ENCODE measurements at places on chromosomes 1 and 21. TPM values are rescaled to one million over a fixed set of nuclear protein-coding genes. Genes with fewer than 3 reads are reported as not detected.

DNA sequence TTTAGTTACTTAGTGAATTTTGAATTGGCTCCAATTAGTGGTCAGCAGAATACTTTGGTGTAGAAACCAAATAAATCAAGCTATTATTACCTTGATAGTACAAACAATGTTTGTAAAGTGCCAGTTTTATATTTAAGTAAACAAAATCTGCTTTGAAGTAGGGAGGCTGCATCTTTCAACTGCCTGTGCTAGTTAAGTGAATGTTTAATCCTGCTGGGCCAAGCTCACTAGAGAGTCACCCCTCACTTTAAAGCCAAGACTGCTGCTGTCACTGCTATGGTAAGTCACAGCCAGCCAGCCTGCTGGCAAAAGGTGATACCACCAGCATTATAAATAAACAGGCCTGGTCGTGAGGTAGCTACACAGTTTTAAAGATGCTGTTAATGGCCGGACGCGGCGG lies 10.3 kb upstream of the CFAP126 start:
- no peak for DNase-seq

DNA sequence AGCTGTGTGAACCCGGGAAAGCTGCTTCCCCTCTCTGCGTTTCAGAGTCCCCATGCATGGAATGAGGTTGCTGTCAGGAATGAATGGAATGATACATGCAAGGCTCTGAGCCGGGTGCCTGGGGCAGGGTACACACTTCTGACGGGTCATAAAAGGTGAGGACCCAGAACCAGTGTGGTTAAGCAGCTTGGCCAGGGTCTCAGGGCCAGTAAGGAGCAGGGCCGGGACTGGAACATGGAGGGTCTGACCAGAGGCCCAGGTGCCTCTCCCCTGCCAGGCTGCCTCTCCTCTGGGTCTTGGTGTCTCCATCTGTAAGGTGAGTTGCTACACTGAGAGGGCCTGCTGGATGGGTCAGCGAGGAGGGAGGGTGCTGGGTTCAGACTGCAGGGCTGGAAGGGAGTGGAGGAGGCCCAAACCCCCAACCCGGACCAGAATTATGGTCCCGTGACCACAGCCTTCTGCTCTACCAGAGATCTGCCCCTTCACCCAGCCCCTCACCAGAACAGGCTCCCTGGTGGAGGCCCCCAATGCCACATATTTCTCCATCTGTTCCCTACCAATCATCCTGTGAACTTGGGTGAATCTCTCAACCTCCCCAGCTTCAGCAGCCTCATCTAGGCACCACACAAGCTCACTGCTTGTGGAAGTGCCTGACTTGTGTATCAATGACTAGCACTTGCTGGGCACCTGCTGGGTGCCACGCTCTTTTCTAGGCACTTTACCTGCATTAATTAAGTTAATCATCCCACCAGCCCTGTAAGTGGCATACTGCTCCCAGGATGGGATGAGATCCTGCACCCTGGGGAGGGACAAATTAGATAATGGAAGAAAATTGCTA lies 16.2 kb upstream of the LRP8 start:
- DNase-seq: peak; percentile 32

- no peak for DNase-seq
These were observed 1.6 kb downstream of the ADAM15 start for GRCh38 chr1:155052439-155053395.

- DNase-seq: no peak
These were observed 392.8 kb upstream of the CAMK1G start for GRCh38 chr1:209190591-209191261.

GRCh38 chr1:174769961-174770549 lies 229.7 kb upstream of the CACYBP start:
- DNase-seq: no peak

DNA sequence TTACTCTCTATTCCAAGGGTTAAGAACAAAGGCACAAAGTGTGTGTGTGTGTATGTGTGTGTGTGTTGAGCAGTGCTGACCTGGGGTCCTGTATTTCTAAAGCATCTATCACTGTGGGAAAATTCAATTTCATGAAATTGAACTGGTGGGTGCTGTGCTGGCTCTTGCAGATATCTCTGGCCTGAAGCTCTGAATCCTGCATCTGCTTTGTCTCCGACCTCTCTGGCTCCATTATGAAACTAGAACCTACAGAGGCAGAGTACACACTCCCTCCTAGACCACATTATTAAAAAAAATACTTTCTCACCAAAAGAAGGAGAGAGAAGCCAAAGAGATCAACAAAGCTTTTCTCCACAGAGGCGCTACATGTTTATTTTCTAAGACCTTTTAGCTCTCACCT lies 88.4 kb upstream of the PDE4B start:
- DNase-seq: no peak

DNA sequence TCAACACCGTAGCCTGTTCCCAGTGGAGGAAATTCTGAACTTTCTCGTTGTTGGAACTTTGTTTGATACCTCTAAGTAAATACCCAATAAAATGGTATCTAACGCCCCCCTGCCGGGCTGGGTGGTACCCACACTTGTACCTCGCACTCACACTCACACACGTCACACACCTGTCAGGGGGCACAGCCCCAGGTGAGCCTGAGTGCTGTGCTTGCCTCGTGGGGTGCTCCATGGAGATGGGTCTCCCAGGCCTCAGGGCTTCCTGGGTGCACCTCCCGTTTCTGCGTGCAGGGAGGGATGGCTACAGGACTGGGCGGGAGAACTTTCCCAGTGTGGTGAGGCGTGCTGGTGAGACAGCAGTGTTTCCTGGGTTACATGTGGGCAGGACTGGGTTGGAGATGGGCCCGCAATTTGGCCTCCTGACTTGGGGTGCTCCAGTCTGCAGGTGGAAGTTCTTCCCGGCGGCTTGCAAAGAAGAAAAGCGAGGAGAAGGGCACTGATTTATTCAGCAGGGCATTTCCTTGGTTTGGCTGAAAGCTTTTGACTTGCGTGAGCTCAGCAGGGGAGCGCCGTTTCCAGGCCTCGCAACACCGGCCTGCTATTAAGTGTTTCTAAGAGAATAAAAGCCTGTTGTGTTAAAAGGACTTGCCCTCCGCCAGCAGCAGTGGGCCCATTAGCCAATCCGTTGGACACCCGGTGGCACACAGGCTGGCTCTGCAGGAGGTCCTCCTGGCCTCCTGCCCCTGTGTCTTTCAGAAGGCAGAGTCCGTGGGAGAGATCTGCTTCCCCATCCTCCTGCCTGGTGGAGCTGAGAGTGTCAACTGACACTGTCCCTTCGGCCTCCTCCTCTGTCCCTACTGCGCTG lies 79.7 kb downstream of the KIF26B start:
- DNase-seq: no peak

DNA sequence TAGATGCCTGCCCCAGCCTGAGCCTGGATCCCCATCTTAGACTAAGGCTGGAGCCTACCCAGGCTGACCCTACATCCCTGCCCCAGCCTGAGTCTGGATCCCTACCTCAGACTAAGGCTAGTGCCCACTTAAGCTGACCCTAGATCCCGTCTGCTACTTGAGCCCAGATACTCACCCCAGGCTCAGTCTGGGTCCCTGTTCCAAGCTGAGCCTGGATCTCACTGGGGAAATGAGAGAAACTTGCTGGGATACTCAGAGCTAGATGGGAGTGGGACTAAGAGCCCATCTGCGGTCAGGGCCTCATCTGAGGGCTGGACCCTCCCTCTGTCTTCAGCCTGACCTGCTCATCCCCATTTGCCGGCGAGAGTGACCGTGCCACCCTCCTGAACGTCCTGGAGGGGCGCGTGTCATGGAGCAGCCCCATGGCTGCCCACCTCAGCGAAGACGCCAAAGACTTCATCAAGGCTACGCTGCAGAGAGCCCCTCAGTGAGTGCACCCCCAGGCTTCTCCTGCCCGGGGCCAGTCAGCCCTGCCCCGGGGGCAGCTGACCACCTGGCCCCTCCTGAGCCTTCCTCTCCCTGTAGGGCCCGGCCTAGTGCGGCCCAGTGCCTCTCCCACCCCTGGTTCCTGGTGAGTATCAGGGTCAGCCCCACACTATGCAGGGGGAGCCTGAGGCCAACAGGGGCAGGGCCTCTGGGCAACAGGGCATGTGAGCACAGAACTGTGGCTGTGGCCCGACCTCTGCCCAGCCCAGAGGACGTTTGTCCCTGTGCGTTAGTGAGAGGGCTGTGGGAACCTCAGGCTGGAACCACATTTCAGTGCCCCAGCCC lies 36.8 kb downstream of the TRIM11 start:
- no peak for DNase-seq

DNA sequence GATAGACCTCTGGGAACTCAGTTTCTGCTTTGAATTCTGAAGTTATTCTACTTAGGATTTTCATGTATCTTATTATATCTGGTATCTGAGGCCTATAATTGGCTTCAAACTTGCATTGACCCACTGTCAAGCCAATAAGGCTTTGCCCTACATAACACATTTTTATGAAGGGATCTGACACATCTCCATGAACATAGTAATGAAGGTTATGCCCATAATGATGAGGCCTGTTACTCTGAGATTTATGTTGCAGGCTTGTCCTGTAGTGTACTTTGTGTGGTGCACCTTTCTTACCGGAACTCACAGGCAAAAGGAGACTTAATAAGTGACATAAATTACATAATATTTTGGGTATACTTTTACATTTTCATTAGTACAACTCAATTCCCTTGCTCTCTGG lies 14.1 kb downstream of the RGL1 start:
- DNase-seq: no peak

- peak; percentile 35 for DNase-seq
These were observed 387.2 kb upstream of the VAMP3 start for GRCh38 chr1:7383671-7384520.

- no peak for DNase-seq
These were observed 8.8 kb upstream of the OBSCN start for GRCh38 chr1:228198977-228199590.

GRCh38 chr1:25922971-25923552 lies 16.8 kb upstream of the STMN1 start:
- peak; percentile 49 for DNase-seq

DNA sequence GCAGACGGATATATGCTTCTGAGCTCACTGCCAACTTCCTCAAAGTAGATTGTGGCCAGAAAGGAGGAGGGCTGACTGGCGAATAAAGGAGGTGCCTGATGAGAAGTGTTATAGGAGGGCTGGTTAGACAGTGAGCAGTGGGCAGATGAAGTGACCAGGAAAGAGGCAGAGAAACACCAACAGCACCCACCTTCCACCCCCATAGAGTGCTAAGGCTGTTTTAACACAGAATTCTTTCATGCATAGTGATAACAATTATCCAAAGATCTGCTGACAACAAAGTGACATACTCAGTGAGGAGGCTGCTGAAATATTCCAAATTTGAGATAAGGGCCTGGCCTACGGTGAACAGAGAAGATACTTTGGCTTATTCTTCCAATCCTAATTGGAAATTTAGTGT lies 21.2 kb upstream of the MTR start:
- no peak for DNase-seq

DNA sequence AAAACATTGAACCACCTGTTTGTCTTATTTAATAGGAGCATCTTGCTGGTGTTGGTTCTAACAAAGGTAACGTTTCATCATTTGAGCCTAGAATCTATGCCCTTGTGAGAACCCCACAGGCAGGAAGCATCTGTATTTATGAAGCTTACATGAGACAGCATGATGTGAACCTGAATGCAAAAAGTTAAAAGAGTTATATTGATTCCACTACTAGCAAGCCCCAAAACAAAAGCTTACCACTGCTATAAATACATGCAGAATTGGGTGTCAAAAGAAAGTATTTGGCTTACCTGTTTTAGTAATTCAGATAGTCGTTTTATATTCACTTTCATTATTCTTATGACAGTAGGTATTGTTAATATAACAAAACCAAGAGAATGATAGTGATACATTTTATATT lies 301.2 kb upstream of the ADGRL2 start:
- DNase-seq: no peak

GRCh38 chr1:203632941-203633340 lies 6.3 kb downstream of the ATP2B4 start:
- DNase-seq: no peak

DNA sequence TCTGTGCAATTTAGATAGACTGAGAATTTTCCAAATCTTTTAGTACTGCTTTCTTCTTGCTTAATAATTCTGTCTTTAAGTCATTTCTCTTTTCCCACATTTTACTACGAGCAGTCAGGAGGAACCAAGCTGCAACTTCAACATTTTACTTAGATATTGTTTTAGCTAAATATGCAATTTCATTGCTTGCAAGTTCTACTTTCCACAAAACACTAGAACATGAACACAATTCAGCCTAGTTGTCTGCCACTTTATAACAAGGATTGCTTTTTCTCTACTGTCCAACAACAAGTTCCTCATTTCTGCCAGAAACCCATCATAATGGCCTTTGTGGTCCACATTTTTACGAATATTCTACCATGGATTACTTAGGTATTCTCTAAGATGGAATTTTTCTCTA lies 36.6 kb downstream of the SORT1 start:
- DNase-seq: no peak

Gene PGBD5
- 1.8 TPM for total RNA-seq

Gene TRPM2
- 10.0 TPM for total RNA-seq

Gene NES
- total RNA-seq: 42.4 TPM

Gene PLEKHN1
- 28.5 TPM for total RNA-seq

Gene RHBDL2
- total RNA-seq: 19.3 TPM

Gene CLK2
- total RNA-seq: 80.5 TPM

Gene RGSL1
- total RNA-seq: not detected

Measured in ureter (tissue), 1 donor.